Left forelimb (tissue), 1 donor: ENCODE measurements at places on chromosomes 6 and 20.

DNA sequence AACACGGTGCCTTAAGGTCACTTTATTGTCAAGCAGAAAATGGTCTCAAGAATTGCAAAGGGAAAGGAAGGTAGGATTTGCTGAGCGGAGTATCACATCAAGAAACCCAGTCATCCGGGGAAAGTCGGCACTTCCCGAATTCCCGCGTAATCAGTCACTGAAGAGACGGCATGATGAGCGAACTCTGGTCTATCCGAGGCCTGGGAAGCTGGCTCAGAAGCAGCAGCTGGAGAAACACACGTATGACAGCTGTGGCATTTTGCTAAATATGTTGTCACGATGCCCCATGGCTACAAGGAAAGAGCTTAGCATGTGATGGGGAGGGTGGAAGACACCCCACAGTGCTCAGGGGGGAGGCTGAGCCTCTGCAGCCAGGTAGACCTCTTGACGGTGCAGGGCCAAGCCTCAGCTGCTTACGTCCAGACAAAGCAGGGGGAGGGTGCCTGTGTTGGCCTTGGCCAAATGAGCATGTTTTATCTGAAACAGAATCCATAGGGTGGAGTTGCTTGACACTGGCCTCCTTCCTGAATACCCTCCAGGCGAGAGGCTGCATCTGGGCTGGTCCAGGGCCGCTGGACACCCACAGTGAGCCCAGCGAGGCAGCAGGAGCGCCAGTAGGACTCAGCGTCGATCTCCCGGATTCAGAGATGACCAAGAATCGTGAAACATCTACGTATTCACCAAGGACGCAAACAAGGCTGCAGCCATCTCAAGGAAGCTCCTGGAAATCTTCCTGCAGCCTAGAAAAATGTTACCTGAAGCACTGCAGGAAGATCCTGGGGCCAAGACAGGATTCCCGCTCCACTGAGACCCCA lies 118.8 kb upstream of the AFDN start:
- DNase-seq: no peak

- no peak for DNase-seq
Measured at GRCh38 chr20:44454306-44454963, 21.2 kb upstream of the TTPAL start.

DNA sequence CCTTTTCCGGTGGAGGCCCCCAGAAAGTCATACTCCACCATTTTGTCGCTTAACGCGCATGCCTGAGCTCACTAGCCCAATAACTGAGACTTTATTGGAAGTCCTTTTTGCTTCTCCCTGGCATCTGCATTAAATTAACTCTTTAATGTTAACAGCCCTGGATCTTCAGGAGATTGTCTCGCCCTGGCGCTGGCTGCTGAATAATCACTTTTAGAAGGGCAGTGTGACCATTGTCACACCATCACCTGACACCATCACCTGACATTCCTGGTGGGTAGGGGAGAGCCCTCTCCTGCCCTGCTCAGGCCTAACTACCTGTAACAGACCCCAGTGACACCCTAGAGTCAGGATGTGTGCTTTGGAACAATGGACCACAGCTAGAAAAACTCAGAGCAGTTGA lies 115.5 kb upstream of the SNX9 start:
- no peak for DNase-seq

- no peak for DNase-seq
Measured at GRCh38 chr6:125718109-125718508, 31.3 kb upstream of the HEY2 start.

DNA sequence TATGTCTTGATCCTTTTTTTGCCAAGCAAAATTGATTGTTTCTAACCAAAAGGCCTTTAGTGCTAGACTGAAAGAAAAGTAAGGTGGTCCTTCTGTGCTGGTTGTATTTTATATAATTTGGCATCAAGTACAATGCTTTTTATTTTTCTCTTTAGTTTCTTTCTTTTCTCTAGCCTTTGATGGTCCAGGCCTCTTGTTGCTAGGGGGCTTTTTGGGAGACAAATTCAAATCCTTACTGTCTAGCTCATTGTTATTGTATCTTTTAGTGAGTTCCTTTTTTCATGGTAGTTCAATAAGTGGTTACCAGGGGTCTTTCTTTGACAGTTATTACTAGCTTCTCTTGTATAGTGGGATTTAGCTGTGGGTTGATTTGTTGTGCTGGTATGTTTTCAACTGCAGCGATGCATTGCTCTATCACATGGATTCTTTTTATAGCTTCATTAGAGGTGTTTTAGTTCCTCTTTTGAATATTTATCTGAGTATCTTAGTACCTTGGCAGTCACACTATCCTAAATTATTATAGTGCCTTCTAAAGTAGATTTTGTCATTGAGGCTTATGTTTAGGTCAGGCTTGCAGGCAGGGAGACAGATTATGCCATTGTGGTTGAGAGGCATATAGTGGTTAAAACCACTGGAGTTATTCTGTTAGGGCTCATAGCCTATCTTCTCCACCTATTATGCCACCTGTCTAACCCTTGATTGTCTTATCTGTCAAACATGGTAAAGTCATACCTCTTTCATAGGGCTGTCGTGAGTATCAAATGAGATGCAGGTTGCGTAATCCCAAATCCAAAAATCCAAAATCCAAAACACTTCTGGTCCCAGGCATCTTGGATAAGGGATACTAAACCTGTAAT lies 49.5 kb downstream of the KCNS1 start:
- no peak for DNase-seq

GRCh38 chr6:88983532-88983931 lies 20.1 kb upstream of the RNGTT start:
- no peak for DNase-seq

DNA sequence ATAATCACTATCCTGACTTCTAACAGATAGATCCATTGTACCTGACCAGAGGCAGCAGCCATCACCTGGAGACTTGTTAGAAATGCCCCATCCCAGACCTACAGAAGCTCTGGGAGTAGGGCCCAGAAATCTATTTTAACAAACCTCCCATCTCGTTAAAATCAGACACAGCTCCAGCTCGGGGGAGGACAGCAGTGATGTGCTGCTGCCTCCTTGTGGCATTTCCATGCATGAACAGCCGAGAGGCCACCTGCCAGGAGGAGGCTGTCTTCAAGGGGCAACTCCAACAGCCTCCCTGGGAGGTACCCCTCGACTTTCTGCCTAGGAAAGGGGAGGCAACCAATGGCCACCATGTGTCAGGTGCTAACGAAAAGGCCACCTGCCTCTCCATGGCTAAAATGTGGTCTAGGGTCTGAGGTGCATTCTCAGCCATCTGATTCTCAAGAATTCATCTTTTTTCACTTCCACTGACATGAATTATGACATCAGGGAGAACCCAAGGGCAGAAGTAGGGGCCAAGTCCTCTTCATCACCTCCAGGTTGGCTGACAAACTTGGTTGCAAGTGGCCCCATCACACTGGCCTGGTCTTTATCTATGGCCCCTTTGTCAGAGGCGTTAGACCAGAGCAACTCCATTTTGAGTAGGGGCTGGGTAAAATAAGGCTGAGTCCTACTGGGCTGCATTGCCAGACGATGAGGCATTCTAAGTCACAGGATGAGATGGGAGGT lies 12.2 kb upstream of the KCNK15 start:
- DNase-seq: no peak

GRCh38 chr6:87382861-87383260 lies 24.9 kb upstream of the CFAP206 start:
- no peak for DNase-seq

DNA sequence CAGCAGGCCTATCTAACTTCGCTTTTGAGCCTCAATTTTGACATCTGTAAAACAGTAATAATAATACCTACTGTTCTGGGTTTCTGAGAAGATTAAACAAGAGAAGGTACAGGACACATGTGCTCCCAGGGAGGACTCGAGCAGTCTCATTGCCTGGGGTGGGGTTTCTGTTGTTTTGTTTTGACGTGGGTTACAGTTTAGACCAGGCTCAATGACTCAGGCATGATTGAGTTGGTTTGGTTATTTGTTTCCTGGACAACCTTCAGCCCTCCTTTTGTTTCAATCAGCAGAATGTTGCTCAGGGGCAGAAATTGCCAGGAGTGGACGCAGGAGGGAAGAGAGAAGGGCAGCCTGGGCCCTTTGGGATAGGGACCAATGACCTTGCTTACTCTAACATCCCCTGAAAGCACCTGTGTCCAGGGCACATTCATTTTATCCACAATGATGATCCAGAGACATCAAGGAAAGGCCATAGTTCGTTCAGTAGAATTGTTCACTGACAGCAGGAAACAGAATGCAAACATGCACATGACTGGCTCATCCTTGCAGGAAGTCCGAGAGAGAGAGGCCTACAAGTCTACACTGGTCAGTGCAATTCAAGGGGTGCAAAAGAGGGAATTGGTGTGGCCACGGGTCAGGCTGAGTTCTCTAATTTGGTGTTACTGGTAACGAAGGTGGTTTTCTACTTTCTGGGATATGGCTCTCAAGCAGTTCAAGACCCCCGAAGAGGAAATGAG lies 74.5 kb upstream of the MRPS10 start:
- no peak for DNase-seq

- DNase-seq: no peak
Measured at GRCh38 chr6:13124131-13124530, 204.2 kb downstream of the TBC1D7 start.

DNA sequence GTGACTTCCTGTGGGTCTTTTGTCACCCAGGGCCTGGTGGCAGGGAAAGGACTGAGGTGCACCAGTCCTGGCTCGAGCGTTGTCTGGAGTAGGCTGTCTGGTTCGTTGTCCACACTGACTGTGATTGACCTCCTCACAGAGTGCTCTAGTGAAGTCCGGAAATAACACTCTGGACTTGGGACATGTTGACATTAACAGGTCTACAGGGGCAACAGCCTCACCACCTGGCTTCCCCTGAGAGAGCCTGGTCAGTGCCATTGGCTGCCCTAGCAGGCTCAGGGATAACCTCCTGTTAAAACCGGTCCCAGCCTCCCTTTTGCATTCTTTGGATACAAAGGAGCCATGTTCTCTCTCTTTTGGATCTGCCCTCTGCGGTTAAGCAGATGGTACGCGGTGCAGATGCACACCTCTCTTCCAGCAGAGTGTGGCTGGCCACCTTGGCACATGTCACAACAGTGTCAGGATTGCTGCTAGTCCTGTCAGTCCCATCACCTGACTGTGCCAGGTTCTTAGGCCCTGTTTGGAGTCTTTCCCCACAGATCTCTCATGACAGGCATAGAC lies 46.2 kb downstream of the CDS2 start:
- no peak for DNase-seq

GRCh38 chr6:101400326-101401135 lies 7.0 kb downstream of the GRIK2 start:
- no peak for DNase-seq

DNA sequence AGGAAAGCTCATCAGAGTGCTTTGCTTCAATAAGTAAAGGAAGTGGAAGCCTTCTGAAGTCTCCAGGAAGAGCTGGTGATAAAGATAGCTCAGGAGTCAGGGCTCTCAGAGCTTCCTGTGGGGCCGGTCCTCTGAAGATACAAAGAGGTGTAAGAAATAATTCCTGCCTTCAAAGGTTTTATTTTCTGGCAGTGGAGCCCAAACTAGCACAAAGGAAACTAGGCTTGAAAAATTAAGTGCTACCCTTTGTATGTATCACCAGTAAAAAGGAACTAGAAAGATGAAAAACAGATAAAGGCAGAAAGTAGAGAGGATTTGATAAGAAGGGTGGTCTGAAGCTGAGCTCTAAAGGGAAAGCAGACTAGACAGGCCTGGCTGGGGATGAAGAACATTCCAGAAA lies 204.1 kb upstream of the SASH1 start:
- no peak for DNase-seq

- no peak for DNase-seq
Measured at GRCh38 chr20:61299618-61300017, 47.6 kb downstream of the CDH4 start.

DNA sequence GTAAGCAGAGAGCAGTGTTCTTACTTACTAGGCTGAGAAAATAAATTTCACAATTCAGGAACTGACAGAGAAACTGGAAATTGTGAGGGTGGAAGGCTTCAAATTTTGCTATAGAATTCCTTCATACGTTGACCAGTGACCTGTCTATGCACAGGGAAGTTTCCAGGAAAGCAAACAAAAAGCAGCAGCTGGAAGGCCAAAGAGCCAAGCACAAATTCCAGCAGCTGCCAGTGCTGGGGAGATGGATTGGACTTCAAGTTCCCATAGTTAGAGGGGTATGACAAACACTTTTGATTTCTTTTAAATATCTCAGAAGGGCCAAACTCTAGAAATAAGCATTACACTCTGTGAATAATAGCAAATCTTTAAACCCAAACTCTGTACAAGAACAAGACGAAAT lies 299.1 kb upstream of the KCNQ5 start:
- no peak for DNase-seq

- no peak for DNase-seq
Measured at GRCh38 chr6:130138116-130138908, 84.4 kb downstream of the SAMD3 start.

DNA sequence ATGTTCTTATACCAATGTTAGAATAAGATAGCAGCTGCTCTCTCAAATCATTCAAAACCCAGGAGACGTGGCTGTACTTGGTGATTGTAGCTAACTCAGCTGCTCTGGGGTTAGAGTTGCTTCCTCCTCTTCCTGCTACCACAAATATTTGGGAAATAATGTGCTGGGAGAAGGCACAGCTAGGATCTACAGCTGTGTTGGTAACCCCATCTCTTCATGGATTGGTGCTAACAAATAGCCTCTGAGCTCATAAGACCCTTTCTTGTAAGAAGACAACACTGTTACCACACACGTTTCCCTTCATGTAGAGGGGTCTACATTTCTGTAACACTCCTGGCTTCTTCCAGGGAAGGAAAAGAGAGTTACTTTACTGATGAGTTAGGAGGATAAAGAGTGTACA lies 911.0 kb upstream of the CITED2 start:
- DNase-seq: no peak

- DNase-seq: no peak
Measured at GRCh38 chr20:49882171-49882970, 33.0 kb downstream of the SPATA2 start.

DNA sequence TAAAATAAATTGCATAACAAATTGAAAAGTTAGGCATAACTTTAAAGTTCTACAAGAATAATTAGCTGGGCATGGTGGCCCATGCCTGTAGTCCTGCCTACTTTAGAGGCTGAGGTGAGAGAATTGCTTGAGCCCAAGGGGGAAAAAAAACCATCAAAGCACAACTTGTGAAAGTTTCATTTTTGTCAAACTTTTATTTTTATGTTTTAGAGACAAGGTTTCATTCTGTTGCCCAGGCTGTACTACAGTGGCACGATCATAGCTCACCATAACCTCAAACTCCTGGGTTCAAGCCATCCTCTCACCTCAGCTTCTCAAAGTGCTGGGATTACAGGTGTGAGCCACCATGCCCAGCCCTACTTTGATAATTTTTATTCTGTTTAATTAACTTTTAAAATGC lies 14.2 kb downstream of the KATNA1 start:
- no peak for DNase-seq

GRCh38 chr20:50728486-50728980 lies 2.8 kb upstream of the PARD6B start:
- DNase-seq: no peak
